Stimulated activated CD4-positive, alpha-beta T cell treated with anti-CD3 and anti-CD28 coated beads, TNF-alpha, amount 100 ng/mL, for 4 hours (primary cell): ENCODE measurements at places on chromosomes 1 and 21.
A peak's percentile ranks its signal among the peaks of the same experiment; 100 is the strongest.

- DNase-seq, result no peak
Observed at GRCh38 chr1:61936839-61937238, 194.6 kb downstream of the PATJ start.

DNA sequence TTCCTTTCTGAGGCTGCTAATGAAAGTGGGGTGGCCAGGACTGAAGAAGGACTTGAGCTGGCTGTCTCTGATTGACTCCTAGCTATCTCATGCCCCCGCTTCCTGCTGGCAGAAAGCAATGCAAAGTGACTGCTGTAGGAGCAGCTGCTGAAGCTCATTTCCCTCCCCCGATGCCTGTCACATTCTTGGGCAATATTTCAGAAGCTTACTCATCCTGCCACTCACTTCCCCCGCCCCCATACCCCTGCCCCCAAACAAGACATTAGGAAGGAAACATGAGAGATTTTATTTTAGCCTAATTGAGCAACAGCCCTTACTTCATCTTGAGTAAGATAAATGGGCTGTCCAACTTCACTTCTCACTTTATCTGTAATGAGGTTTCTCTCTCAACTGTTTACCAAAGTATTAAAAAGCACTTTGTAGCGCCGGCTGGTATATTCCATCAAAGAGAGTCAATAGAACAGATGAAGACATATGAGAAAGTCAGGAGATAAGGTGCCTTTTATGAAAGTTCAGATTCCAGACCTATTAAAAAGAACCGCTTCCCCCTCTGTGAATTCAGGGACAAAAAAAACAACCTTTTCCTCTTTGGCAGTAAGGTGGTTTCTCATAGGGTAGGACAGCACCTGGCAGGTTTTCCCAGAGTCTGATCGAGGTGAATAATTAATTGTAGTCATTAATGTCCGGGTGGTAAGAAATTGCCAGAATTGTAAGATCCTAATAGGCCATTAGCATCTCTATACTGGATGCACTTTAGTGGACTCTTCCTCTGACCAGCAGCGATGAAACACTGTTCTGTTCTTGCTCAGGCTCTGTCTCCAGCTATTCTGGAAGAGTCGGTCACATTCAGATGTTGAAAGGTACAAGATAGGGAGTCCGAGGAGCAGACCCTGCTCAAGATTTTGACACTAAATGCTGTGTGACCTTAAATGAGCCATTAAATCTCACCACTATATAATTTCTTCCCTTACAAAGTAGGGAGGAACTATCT is 70.2 kb downstream of the SH3GLB1 start:
- peak; percentile 5 for DNase-seq

GRCh38 chr1:5376538-5377247 is 615.5 kb downstream of the NPHP4 start:
- DNase-seq, result no peak

DNA sequence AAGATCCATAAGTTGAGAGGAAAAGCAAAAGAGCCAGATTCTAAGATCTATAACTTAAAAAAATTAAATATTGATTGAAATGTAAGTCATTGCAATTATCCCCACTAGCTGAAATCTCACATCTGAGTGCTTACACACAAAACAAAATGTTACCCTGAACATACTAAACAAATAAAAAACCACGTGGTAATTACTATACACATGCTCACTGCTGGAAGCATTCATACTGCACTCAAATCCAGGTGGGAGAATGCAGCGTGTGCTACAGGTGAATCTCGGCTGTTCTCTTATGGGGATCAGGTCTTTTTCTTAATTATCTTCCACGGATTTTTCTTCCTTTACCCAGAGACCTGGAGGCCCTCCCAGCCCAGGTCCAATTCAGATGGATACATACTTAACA is 74.3 kb downstream of the SDC3 start:
- no peak for DNase-seq

DNA sequence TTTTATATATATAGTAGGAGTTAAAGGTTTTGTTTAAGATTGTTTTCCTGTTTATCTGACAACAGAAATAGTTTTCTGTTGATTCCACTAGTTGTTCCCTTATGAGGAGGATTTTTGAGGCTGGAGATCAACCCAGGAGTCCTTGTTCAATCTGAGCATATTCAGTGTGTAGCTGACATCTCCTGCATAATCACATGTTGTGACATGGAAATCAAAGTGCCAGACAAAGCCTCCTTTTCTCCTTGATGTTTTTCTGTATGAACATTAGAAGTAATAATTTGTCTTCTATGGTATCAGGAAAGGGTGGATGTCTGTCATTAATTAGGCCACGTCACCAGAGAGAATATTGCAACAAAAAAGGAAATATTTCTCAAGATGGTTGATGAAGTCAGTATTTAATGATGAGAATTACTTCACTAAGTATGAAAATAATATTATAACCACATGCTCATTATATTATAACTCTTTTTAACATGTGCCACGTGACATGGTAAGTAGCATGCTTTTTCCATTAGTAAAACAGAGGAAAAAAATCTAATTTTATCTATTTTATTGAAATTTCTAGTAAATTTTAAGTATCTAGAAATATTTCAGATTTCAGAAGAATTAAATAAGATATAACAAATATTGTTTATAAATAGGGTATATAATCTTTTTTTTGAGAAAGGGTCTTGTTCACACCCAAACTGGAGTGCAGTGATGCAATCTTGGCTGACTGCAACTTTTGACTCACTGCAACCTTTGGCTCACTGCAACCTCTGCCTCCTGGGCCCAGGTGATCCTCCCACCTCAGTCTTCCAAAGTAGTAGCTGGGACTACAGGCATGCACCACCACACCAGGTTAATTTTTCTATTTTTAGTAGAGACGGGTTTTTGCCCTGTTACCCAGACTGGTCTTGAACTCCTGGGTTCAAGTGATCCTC is 223.5 kb downstream of the HMCN1 start:
- DNase-seq, result no peak

- DNase-seq, result no peak
Observed at GRCh38 chr21:42705346-42705745, 51.9 kb downstream of the PDE9A start.

DNA sequence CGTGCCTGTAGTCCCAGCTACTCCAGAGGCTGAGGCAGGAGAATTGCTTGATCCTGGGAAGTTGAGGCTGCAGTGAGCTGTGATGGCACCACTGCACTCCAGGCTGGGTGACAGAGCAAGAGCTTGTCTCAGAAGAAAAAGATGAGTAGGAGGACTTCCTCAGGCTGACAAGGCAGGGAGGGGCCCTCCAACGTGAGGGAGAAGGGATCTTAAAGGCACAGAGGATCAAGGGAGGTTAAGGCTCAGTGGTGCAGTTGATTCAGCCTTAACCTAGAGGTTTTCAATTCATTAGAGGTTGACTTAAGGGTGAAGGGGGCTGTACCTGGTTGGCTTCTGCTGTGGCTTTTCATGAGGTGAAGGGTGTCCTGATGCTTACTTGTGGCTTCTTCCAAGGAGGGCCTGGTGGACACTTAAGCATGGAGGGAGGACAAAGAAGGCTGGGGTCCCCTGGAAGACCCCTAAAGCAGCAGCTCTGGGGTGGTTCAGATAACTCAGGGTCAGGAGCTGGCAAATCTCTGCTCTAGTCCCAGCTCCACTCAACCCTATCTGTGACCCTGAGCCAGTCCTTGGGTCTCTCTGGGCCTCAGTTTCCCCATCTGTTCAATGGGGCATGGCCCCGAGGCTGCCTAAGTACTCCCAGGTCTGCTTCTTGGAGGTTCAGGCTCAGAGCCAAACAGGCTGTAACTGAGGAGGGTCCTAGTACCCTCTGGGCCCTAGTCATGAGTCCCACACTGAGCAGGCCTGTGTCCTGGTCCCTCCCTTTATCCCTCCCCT is 6.3 kb downstream of the EXTL1 start:
- DNase-seq, result no peak

DNA sequence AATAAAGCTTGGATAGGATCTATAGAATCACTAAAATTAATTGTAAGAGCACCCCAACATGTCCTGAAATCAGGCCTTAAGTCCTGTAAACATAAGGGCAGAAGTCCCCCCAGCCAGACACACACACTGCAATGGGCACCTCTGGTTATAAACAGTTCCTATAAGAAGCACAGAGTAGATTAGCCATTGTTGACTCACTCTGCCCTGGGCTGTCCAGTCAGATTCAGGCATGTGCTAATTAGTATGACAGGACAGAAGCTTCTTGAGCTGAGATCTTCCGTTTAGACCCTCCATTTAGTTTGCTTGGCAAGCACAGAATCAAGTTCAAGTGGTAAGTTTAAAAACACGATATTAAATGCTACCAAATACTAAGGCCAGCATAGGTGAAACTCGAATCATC is 11.8 kb upstream of the DENND1B start:
- DNase-seq, result no peak

DNA sequence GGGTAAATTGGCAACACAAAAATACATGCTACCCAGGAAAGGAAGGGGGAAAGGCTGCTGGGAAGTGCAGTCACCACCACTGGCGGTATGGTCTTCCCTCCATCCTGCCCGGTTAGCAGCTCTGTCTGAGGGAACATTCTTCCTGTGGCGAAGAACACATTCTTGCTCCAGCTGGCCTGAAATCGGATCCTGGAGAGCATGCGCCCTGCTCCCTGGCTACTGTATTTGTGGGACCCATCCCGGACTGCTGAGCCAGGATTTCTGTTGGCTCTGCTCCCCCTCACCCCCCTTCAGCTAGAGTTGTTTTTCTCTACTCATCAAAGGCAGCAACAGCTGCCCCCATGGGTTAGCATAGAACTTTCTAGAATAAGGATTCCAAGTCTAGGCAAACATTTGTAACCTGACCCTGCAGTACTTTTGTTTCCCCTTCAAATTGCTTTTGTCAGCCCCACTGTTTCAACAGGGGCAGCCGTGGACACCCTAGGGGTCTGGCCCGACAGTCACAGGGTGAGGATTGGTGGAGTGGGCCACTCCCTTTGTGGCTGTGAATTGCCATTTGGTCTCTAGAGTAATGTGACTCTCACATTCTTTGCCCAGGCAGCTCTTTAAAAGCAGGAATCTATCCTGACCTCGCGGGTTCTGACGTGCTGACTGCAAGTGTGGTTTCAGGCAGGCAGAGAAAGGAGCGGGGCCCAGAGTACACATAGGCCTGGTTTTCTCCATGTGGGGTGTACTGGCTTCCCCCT is 157.7 kb downstream of the TOMM20 start:
- DNase-seq, result no peak

- no peak for DNase-seq
Observed at GRCh38 chr1:11059155-11059967, 457 bp downstream of the SRM start.

- no peak for DNase-seq
Observed at GRCh38 chr1:216812966-216813365, 89.7 kb upstream of the ESRRG start.

GRCh38 chr1:30872033-30872947 is 36.3 kb downstream of the SDC3 start:
- DNase-seq, result no peak

- no peak for DNase-seq
Observed at GRCh38 chr1:208423526-208423925, 179.3 kb upstream of the PLXNA2 start.

DNA sequence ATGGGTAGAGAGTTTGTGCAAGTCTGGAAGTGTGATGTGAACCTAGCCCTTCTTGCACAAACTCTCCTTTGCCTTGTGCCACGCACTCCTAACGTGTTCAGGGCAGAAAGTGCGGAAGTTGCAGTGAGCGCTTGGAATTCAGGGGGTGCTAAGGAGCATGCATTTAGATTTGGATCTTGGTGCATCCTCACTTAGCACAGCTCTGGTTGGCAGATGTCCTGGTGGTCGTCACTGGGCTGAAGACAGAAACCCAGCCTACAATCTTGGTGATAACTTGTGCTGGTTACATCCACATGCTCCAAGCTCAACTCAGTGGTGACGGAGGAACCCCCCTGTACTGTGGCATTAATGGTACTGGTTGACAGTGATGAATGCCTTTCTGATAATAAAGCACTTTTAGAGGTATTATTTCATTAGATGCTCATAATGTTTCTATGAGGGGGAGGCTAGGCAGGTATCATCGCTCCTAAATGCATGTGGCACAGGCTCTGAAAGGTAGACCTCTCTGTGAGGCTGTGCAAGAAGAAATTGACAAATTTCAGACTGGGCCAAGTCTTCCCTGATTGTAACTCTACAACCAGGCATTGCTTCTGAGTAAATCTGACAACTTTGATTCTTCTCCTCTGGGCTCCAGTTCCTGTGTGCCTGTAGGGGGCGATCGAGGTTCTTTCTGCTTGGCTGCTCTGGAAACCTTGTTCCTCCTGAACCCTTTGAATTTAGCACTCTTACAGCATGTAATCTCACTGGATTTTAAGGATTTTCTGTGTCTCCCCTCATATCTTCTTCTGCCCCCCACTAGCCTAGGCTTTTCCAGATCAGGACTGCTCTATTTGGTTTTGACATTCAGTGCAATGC is 40.6 kb downstream of the MAPKAPK2 start:
- no peak for DNase-seq

GRCh38 chr1:55443175-55443915 is 228.2 kb upstream of the USP24 start:
- no peak for DNase-seq

DNA sequence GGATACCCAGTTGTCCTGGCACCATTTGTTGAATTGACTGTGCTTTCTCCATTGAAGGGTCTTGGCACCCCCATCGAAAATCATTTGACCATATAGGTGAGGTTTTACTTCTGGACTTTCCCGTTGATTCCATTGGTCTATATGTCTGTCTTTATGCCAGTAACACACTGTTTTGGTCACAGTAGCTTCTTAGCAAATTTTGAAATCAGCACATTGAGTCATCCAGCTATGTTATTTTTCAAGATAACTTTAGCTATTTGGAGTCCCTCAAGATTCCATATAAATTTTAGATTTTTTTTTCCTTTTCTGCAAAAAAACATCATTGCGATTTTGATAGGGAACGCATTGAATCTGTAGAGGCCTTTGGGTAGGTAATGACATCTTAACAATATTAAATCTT is 235.6 kb downstream of the SMYD3 start:
- DNase-seq, result no peak

- DNase-seq, result no peak
Observed at GRCh38 chr1:47870480-47870879, 126.7 kb downstream of the TRABD2B start.

DNA sequence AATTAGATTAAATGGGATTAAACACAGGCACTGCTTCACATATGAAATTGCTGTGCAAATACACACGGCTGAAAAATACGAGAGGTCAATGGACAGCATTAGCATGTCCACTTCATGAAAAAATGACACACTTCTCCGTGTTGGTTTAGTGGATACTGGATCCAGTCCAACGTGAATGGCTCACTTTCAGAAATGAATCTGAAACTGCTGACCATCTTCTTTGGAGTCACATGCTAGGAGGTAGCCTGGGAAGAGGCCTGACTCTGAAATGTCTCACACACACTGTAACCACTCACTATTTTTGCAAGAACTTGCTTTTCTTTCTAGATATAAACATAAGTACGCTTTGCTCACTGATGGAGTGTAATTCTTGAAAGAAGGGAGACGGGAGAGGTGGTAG is 127.3 kb downstream of the HLCS start:
- no peak for DNase-seq

GRCh38 chr21:42833439-42833815 is 45.9 kb downstream of the WDR4 start:
- DNase-seq, result no peak

DNA sequence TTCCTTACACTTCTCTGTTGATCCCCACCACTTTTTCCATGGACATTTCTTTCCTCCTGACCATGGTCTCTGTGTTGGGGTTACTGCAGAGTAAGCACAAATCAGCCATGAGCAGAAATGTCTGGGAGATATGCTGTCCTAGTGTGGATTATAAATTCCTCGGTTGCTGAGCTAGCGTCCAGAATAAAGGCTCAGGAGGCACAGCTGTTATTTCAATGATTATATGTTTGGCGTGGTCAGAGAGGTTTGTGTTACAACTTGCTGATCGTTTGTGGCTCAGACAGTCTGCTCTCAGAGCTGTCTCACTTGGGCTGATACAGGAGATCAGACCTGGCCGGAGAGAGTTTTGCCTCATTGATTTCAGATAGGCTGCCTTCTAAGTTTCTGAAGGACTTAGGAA is 37.5 kb upstream of the LAMC2 start:
- DNase-seq, result no peak
